Activated T-helper 9 cell treated with anti-CD3 and anti-CD28 coated beads, Interleukin-2, amount 50 U/mL, for 16 hours (primary cell): ENCODE measurements at places on chromosomes 13 and 19.

DNA sequence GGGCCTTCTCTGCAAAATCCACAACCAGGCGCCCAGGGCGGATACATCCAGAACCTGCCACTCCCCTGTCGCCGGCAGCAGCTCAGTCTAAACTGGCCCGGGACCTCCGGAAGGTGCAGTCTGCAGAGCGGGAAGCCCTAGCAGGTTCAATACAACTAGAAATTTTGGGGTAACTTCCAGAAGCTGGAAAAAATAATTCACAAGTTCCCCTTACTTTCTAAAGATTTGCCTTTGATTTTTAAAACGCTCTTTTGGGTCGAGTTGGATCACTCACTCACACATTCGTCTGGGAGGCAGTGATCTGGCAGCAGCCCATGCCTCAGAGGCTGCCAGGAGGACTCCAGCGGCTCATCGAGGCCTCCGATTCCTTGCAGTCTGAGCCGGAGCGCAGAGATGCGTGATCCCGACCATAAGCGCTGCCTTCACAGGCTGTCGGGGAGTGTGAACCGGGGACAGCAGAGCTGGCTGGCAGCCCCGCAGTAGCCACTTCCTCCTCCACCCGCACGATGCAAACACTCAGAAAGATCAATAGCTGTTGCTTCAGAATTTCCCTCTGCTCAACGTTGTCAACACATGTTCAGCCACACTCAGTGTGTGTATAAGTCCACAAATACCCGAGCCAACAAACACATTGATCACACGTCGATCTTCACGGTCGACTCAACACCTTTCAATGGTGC lies 35.6 kb upstream of the ZNF507 start:
- DNase-seq = no peak

DNA sequence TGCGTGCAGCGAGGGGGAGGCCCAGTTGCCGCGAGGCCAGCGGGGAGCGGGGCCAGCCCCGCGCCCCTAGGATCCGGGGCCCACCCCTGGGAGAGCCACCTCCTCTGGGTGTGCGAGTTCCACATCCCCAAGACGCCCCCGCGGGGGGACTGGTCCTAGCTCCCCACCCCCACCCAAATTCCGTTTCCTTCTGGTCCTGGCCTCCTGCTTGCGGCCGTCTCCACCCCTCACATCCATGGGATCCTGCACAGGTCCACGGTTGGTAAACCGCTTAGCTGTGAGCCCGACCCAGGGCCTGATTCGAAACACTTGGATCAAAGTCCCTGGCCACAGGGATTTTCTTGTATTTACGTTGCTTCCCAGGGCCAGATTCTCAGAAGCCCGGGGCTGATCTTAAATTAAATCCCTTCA lies 324 bp upstream of the FBXO17 start:
- DNase-seq = no peak

GRCh38 chr13:20383058-20383457 lies 142.6 kb downstream of the CRYL1 start:
- DNase-seq = no peak

- DNase-seq = no peak
These were observed 199.7 kb upstream of the TSHZ3 start for GRCh38 chr19:31548941-31549340.

DNA sequence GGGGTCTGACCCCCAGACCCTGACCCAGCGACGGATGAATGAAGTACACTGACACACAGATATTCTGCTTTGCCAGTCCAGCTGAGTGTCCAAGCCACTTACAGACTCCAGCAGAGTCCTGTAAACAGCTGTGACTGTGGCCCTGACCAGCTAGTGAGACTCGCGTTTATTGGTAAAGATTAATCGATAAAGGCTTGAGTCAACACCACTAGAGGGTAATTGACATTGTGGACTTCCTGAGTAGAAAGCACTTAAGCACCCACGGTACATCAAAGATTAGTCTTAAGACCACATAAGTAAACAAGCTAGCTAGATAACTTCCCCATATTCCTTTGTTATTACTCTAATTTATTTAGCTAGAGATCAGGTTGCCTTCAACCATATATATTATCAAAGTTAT lies 146.0 kb downstream of the OXGR1 start:
- no peak for DNase-seq

DNA sequence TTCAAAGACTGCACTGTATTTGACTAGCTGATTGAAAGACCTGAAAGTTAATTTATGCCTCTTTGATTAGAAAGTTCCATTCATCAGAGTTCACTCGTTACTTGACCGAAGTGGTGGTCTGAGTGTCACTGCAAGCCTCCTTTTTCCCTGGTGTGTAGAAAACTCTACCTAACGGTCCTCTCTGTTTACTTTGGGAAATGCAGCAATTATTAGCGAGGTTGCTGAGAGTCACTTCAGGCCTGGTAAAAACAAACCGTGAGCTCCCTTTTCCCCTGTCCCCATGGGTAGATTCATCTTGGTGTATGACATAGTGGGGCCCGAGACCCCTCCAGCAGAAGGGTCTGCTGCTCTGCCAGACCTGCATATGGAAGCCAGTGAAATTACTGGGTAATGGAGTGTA lies 126.8 kb upstream of the RNF113B start:
- no peak for DNase-seq

DNA sequence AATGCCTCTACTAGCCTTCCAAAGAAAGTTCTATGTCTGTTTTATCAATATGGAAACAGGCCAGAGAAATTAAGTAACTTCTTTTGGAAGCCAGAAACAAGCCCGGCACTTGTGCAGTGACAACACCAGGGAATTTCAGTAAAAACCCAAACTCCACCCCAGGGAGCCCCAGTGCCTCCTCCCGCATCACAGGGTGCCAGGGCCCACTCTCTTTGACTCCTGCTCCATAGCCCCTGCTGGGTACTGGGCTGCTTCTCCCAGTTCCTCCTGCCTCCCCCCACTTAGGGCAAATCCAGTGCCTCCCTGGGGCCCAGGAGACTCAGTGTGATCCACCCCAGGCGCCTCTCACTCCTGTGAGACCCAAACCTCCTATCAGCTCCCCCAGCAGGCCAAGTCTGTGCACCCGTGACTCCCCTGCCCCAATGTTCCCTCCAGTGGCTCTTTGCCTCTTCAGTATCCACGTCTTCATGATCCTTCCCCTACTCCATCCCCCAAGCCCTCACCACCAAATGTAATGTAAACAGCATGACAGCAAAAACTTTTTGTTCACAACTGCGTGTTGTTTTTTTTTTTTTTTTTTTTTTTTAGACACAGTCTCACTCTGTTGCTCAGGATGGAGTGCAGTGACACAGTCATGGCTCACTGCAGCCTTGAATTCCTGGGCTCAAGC lies 2.3 kb upstream of the FFAR3 start:
- DNase-seq = no peak
